ENCODE measurements at places on chromosomes 6 and 20.
A peak's percentile ranks its signal among the peaks of the same experiment; 100 is the strongest.

DNA sequence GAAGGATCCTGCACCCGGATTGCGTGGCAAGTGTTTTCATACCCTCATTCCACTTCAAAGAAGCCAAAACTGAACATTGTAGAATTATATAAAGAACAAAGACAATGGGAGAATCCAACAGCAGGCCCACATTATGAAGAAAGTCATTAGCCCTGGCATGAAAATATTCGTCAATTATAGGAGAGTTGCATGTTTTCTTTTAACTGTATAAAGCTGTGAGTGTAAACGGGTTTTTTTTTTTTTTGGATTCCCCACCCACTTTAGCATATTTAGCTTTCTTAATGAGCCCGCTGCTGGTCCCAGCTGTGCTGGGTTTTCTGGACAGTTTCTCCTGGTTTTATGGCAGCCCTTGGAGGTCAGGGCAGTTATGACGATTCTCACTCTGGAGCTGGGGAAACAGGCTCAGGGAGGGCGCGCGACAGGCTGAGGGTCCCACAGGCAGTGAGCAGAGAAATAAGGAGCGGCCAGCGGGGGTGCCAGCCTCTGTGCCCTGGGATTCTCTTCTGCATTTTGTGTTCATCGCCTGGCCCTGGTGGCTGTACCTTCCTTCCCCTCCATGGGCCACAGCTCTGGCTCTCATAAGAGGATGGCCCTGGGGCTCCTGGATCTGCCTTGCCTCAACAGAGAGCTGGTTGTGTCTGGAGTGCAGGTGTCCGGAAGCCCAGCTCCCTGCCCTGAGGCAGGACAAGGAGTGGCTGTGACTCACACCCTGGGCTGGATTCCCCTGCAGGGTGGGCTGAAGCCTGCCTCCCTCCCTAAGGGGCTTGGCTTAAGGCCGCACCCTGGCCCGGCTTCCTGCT, 24.1 kb upstream of the SULF2 start:
- no peak for DNase-seq

DNA sequence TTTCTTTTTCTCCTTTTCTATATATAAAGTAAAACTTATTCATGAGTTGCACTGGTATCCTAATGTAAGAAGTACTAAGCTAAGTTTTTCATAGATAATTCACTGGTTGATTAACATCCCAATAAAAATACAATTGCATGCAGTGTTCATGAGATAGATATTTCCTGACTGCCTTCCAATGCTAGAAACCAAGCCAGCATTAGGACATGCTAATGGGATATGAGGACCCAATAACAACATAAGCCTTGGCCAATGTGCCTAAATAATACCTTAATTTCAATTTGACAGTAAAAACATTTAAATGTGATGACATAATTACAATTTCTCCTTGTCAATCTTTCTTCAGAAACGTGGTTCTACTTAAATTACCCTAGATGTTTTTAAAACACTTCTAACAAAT, 152.7 kb downstream of the RNGTT start:
- no peak for DNase-seq

GRCh38 chr6:13372076-13372475, 43.7 kb upstream of the TBC1D7 start:
- no peak for DNase-seq

DNA sequence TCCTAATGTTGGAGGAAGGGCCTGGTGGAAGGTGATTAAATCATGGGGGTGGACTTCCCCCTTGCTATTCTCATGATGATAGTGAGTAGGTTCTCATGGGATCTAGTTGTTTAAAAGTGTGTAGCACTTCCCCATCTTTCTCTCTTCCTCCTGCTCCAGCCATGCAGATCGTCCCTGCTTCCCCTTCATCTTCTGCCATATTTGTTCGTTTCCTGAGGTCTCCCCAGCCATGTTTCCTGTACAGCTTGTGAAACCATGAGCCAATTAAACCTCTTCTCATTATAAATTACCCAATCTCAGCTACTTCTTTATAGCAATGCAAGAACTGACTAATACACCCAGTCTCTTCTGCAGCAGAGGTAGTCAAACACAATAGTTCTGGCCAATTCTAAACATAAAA, 5.4 kb downstream of the EPM2A start:
- no peak for DNase-seq

DNA sequence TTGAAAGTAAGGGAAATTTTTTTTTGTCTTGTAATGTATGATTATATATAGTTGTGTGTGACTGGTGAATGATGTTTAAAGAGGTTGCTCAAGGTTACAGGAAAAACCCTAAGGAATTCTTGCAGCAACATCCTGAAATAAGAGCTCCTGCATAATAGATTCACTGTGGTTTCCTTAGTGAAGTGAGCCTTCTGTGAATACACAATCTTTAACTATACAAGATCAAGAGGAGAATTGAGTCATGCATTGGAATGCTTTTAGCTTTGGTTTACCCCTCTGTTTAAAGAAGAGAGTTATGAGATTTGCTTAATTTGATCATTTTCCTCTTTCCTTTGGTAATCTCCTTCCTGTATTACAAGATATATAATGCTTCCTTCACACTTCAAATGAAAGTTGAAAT, 141.6 kb upstream of the EYA4 start:
- no peak for DNase-seq

- DNase-seq, result no peak
These were observed 50.0 kb downstream of the DCDC2 start for GRCh38 chr6:24307881-24308280.

GRCh38 chr20:5020760-5021159, 19.4 kb upstream of the SLC23A2 start:
- DNase-seq, result no peak

- DNase-seq, result no peak
These were observed 442.3 kb downstream of the EPHA7 start for GRCh38 chr6:92977018-92977417.

- DNase-seq, result no peak
These were observed 33.9 kb downstream of the DSE start for GRCh38 chr6:116404696-116405095.

DNA sequence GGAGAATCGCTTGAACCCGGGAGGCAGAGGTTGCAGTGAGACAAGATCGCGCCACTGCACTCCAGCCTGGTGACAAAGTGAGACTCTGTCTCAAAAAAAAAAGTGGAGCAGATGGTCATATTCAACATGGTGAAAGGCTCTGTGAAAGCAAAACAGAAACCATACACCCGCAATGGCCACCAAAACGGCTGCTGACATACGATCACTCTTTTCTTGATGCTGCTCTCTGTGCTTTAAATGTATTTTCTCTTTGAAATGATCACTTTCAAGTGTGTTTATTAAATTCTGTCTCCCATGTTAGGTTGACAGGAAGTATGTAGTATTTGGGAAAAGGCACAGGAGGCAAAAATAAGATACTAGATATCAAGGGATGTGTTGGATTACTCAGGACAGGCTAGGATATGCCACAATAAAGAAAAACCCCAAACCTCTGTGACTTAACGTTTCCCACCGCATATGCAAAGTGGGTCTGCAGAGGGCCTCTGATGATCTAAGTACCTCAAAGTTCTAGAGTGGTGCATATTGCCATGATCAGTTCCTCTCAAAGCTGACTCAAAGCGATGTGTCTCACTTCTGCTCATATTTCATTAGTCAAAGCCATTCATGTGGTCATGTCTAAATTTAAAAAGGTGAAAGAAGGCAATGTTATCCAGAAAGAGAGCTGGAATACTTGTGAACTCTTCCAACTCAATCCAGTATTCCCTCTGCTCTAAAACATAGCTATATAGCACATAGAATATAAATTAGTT, 155.1 kb upstream of the SOX4 start:
- peak; percentile 3 for DNase-seq

GRCh38 chr20:60573003-60573680, 614.9 kb downstream of the CDH26 start:
- DNase-seq, result no peak

GRCh38 chr6:87093651-87094050, 1.3 kb downstream of the CGA start:
- DNase-seq, result no peak

DNA sequence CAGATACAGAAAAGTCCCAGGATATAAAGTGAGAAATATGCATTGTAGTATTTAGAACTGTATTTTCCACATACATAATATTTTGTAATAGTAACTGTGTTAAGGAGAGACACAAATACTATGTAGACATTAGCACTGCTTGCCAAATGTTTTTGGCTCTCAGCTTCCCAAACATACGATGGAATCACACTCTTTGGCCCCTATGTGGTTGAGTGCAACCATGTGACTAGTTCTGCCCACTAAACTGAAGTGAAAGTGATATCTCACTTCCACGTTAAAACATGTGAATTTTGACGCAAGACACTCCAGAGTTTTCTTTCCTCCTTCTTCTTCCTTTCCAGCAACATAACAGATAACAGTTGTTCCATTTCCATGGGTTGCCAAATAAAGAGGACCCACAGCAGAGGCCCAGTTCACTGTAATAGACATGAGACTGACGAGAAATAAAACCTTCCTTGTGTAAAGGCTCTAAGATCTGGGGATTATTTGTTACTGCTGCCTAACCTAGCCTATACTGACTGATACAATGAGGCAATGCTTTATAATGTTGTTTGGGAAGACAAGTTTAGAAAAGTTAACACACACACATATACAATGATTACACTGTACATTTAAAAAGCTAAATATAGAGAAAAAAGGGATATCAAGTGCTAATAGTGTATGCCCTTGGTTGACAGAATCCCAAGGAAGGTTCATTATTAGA, 97.2 kb downstream of the PTPRT start:
- DNase-seq, result no peak

DNA sequence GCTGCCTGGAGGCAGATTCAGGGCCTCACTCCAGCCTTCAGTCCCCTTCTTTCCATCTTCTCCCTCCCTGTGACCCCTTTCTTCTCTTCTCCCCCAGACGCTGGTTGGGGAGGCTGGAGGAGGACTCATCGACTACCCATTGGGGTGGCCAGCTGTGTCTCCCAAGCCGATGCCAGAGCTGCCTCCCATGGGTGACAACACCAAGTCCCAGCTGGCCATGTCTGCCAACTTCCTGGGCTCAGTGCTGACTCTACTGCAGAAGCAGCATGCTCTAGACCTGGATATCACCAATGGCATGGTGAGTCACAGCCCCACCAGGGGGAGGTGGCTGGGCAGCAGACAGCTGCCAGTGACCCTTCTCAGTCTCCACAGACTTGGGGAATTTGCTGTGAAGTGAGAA, 12.9 kb downstream of the BPIFB4 start:
- no peak for DNase-seq

DNA sequence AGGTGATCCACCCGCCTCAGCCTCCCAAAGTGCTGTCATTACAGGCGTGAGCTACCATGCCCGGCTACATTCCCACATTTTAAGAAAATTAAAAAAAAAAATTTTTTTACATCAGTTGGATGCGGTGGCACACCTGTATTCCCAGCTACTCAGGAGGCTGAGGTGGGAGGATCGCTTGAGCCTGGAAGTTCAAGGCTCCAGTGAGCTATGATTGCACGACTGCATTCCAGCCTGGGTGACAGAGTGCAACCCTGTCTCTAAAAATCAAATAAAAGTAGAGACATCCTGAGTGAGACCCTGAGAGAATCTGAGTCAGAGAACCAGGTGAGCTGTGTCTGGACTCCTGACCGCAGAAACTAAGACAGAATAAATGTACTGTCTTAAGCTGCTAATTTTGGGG, 38.8 kb downstream of the PIM1 start:
- DNase-seq, result no peak

DNA sequence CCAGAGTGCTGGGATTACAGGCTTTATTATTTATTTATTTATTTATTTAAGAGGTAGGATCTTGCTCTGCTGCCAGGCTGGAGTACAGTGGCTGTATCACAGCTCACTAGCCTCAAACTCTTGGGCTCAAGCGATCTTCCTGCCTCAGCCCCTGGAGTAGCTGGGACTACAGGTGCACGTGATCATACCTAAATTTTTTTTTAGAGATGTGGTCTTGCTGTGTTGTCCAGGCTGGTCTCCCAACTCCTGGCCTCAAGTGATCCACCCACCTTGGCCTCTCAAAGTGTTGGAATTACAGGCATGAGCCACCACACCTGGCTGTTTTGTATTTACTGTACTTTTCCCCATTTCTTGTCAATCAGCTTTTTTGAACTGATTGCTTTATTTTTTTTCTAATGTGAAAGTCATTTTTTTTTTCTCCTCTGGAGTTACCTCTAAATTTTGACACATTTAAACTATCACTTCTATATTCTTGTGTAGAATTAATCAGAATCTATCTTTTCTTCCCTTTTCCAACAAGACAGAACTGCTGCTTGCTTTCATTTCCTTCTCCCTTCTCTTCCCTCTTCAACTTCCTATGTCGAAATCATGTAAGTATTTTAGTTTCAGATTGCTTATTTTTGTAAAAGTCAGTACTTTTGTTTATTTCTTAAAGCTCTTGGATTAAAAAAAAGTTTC, 12.0 kb downstream of the PANK2 start:
- no peak for DNase-seq

GRCh38 chr6:16338577-16339264, 100.3 kb downstream of the GMPR start:
- DNase-seq, result no peak

GRCh38 chr6:36929607-36930006, 24.9 kb upstream of the PI16 start:
- no peak for DNase-seq

DNA sequence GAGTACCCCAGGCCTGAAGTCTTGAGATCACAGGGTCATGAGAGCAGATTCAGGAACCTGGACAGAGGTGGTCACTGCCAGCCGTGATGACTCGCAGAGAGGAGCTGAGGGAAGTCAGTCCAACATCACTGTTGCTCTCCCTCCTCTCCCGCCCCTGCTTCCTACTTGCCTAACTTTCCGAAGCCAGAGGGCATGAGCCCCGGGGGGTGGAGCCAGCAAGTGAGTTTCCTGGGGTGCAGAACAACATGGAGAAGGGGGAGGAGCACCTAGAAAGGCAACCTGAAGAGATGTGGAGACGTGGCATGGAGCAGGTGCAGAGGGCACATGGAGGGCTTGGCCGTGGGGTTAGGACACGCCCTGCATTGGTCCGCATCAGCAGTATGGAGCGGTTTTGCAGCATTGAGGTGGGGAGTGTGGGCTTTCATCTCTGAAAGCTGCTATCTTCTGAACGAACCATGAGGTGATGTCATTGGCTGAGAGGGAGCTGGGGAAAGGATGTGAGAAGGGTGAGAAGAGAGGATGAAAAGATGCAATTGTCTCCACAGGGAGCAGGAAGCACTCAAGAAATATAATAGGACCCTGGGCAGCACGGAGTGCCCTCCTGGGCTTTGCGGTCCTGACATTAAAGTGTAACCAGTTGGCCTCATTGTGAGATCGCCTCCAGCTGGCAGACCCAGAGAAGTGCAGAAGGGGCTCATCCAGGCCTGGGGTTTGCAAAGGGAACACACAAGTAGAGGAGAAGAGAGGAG, 25.0 kb downstream of the GDAP1L1 start:
- DNase-seq, result no peak

DNA sequence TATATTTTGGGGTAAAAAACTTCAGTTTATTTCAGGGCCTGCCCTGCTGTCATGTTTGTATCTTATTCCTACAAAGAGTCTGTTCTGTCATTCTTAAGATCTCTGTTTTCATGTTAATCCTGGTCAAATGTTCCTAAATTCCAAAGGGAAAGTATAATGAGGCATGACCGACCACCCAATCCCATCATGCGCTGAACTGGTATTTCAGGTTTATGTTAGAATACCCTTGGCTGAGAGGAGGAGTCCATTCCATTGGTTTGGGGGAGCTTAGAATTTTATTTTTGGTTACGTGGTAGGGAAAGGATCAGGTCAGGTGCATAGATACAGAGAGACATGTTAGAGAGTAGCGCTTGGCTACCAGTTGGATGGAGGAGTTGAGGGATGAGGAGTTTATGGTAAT, 25.7 kb downstream of the CFAP61 start:
- no peak for DNase-seq

GRCh38 chr6:153804755-153805330, 234.2 kb upstream of the OPRM1 start:
- no peak for DNase-seq
